Stimulated activated CD8-positive, alpha-beta memory T cell treated with anti-CD3 and anti-CD28 coated beads, Interleukin-4, amount 100 ng/mL, for 1 hour (primary cell): ENCODE measurements at places on chromosomes 1 and 21.

DNA sequence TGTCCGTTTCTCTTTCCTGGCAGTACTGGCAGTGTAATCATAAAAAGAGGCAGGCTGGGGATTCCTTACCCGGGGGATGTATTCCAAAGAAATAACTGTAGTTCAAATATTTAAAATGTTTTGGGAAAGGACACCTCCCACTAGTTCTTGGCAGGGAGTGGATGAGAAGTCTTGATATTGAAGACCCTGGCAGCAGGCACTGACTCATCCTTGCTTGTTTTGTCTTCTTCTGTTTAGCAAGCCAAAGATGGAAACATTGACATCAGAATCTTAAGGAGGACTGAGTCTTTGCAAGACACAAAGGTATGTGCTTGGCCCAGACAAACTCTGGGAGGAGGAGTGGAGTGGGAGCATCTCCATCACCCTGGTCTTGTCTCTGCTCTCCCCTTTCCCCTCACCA, 639 bp downstream of the IL20 start:
- no peak for DNase-seq

DNA sequence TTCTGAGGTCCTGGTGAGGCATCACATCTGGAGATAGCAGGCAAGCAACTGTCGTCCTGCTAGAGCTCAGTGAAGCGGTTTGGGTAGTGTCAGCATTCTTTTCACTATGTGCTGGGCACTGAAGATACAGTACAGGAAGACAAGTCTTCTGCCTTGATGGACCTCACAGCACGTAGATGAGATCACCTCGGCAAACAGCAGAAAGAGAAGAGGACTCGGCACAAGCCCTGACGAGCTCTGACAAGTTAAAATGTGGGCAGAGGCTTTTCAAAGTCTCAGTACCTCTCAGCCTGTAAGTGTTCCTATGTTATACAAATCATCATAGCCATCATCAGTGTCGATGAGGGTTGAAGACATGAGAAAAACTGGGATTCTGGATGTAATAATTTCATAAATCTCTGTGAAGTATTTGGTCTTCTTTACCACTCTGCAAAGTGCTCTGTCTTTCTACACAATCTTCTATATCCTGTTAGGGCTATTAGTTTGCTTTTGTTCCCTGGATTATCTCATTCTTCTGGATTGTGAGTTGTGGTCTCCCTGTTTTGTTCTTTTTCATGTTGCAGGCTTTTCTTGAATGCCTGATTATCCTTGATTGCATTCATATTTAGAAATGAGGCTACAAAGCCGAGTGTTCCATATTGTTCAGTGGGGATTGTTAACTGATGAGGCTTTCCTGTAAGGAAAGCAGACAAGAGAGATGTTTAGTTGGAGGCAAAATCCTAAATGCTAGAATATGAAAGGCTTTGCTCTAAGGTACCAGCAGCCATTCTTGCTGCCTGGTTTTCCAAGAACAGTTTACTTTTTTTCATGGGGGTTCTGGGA, 24.2 kb downstream of the MAEL start:
- no peak for DNase-seq

- DNase-seq: no peak
Observed at GRCh38 chr1:22234476-22235030, 91.7 kb upstream of the WNT4 start.

GRCh38 chr1:214360116-214360515, 79.2 kb downstream of the SMYD2 start:
- DNase-seq: no peak

DNA sequence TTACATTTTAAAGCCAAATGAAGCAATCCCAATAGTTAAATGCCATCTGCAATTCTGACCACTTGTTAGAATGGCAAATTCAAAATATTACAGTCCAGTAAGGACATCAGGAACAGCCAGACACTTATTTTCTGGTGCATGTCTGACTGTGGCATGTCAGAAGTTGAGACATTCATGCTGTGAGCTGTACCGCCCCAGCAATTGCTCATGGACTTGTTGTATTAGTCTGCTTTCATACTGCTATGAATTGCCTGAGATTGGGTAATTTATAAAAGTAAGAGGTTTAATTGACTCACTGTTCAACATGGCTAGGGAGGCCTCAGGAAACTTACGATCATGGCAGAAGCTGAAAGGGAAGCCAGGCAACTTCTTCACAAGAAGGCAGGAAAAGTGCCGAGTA, 19.1 kb downstream of the DDAH1 start:
- DNase-seq: no peak

GRCh38 chr1:82485591-82486369, 685.0 kb downstream of the ADGRL2 start:
- no peak for DNase-seq

GRCh38 chr21:34797201-34797525, 128.4 kb downstream of the CLIC6 start:
- DNase-seq: no peak

- DNase-seq: no peak
Observed at GRCh38 chr1:44472620-44473525, 67.8 kb downstream of the RNF220 start.

DNA sequence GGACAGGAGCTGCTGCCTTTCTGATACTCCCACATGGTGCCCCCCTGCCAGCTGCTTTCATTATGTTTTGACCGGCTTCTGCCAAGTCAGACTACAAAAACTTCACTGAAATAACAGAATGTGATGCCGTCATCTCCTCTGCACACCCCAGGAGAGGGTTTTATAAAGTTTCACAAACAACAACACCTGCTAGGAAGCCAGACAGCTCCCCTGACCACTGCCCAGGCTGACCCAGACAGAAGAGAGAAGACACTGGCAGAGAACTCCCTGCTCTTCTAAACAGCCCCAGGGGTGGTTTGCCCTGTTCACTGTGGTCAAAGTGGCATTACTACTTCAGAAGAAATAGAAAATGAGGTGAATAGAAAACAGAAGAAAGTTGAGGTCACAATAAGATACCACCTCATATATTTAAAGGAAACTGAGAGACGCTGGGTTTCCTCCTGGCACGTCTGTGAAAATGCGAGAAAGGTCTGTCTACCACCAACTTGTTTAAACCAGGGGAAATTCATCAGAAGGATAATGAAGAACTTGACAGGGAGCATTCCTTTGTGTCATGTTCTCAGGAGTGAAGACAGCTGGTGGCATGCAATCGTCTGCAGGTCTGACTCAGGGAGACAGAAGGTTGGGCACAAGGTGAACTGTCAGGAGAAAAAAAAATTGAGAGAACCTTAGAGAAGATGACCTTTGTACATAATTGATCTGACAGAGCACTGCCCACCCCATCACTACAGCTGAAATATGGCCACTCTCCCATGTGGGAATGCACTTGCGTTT, 119.0 kb upstream of the NFIA start:
- no peak for DNase-seq

DNA sequence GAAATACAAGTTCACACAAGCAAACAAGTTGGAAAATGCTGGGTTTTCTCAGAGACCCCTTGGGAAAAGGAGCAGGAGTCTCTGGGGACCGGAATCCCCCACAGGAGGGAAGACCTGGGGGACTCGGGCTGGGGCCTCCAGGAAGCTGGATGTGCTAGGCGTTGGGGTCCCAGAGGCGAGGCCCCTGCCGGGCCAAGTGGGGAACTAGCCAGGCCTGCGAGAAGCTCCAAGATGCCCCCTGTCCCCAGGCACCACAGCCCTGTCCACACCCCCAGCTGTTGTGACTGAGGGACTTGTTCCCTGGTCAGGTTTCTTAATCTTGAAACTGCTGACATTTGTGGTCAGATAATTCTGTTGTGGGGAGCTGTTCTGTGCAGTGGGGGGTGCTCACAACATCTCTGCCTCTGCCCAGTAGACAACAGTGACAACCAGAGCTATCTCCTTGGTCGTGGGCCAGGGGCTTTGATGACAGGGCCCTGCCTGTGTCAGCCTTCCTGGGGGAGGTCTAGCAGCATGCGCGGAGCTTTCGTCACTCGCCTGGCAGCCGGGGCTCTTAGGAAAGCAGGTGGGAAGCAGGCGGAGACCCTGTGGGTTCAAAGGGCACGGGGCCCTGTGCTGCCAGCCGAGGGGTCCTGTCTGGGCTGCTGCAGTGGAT, 126.4 kb upstream of the ARHGEF16 start:
- no peak for DNase-seq

- no peak for DNase-seq
Observed at GRCh38 chr1:39679821-39680220, 7.9 kb upstream of the NT5C1A start.

DNA sequence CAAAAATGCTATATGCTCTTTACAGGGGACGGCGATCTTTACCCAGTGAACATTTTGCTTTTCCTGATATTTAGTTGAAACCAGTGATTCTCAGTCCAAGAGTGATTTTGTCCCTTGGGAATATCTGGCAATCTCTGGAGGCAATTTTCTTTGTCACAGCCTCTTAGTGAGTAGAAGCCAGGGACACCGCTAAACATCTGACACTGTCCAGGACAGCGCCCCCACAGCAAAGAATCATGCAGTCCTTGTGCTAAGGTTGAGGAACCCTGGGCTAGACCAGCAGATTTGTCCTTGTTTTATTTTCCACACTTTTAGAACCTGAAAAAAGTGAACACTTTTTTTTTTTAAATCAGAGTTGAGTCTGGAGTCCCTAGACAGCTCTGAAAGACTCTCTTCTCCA, 13.1 kb downstream of the EVA1C start:
- no peak for DNase-seq

DNA sequence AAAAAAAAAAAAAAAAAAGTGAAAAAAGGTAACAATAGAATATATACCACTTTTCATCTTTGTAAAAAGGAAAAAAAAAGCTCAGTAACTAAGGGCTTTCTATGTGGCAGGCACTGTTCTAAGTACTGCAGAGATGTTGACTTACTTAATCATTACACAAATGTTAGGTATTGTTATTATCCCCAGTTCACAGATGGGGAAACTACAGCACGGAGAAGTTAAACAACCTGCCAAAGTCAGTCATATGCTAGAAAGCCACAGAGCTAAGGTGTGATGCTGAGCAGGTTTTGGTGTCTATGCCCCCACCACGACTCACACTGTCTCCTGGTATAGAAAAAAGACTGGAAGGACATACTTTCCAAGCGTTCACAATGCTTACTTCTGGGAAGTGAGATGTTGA, 6.6 kb upstream of the PNRC2 start:
- DNase-seq: no peak

GRCh38 chr1:229087906-229088305, 183.0 kb upstream of the RAB4A start:
- no peak for DNase-seq

GRCh38 chr1:3174487-3175247, 105.7 kb downstream of the PRDM16 start:
- DNase-seq: no peak

DNA sequence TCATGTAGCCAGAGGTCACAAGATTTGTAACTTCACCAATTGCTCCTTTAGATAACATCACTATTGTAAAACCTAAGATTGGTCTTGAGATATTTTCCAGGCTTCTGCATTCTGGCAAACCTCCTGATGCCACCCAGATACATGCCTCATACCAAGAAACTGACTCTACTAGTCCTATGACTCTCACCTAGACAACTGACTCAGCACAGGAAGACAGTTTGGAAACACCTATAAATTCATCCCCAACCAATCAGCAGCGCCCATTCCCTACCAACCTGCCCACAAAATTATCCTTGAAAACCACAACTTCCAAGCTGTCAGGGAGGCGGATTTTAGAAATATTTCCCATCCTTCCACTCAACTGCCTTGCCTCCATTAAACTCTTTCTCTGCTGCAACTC, 2.6 kb downstream of the NME7 start:
- no peak for DNase-seq

GRCh38 chr1:6870086-6870485, 84.8 kb downstream of the CAMTA1 start:
- DNase-seq: no peak

- peak; percentile 32 for DNase-seq
Observed at GRCh38 chr1:200979574-200980451, 43.7 kb downstream of the KIF21B start.

DNA sequence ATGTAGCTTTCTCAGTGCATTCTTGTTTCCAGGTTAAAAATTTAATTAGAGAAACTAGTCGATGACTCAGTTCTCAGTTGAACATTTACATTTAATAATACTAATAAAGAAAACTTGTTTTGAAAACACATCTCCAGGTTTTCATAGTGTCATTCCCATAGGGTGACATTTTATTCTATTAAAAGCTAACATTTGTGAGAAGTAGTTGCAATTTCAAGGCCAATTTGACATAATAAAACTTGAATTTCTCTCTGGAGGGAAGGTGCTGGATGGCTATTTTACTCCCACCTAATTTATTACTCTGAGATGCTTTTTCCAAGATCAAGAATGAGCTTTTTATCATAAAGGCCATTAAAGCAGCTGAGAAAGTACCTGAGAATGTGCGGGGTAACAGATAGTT, 16.6 kb downstream of the HUNK start:
- DNase-seq: no peak

DNA sequence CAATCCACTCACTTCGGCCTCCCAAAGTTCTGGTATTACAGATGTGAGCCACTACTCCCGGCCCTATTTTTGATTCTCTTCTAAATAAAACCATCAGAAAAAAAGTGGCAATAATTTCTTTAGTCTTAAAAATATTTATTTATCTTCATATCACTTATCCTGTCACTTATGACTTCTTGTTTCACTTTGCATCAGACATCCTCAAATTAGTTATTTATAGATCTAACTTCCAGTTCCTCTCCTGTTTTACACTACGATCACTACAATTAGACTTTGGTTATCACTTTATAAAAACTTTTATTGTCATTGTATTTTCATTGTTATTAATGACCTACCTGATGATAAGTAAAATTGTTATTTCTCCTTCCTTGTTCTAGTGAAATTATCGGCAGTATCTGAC, 783.4 kb upstream of the BRINP3 start:
- DNase-seq: no peak

- no peak for DNase-seq
Observed at GRCh38 chr21:42538479-42539275, 25.0 kb downstream of the SLC37A1 start.
